ENCODE measurements at places on chromosomes 16 and 17.

DNA sequence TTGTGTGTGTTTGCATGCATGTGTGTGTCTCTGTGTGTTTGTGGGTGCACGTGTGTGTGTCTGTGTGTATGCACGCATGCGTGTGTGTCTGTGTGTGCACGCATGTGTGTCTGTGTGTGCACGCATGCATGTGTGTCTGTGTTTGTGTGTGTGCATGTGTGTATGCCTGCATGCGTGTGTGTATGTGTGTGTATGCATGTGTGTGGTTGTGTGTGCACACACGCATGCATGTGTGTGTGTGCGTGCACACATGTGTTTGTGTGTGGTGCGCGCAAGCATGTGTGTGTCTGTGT lies 239.9 kb upstream of the TNRC6C start:
- no peak for DNase-seq

GRCh38 chr16:60741810-60742209 lies 1294.4 kb downstream of the CDH8 start:
- no peak for DNase-seq

DNA sequence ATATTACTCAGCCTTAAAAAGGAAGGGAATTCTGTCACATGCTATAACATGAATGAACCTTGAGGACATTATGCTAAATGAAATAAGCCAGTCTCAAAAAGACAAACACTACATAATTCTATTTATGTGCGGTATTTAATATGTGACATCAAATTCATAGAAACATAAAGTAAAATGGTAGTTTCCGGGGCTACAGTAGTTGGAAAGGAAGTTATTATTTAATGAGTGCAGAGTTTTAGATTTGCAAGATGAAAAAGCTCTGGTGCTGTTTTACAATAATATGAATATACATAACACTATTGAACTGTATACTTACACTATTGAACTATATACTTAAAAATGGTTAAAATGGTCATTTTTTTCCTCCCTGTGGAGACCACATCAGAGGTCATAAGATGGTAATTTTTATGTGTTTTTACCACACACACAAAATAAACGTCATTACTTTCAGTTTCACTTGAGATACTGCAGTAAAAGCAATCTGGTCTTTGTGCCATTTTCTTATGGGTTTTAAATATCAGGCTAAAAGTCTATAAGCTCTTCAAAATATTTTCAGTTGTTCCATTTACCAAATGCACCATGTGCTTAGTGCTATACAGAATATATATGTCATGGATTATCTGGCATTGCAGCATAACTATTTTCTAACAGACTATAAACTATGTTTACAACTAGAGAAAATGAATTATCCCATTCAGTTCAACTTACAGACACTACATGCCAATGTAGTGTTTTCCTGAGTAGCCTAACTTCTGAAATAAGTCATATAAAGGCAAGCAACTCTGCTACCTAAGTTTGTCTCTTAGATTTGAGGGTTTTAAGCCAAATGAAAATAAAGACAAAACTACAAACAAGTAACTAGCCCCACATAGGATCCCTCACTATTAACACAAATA lies 90.9 kb downstream of the SPAG9 start:
- no peak for DNase-seq

DNA sequence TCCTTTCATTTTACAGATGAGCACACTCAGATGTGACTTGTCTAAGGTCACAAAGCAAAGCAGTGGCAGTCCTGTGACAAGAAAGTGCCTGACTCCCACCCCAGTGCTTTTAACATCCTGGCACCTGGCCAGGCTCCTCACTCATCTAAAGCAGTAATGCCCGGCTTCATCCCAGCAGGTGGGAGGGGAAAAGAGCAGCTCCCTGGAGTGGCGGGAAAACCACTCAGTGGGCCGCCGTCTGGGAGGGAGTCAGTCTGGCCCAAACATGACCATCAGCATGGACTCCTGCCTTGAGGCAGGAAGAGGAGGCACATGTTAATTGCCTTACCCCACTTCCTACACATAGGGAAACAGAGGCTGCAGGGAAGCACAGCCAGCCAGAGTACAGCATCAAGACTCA lies 2.6 kb downstream of the PCGF2 start:
- peak; percentile 43 for DNase-seq

GRCh38 chr16:78620291-78620690 lies 520.8 kb downstream of the WWOX start:
- no peak for DNase-seq

GRCh38 chr16:797686-798085 lies 2.8 kb downstream of the GNG13 start:
- no peak for DNase-seq

- DNase-seq: peak; percentile 93
Observed at GRCh38 chr17:78324391-78325075, 35.3 kb downstream of the SOCS3 start.

- no peak for DNase-seq
Observed at GRCh38 chr17:70476368-70476767, 307.0 kb downstream of the KCNJ2 start.

- DNase-seq: no peak
Observed at GRCh38 chr17:78875363-78876093, 27.5 kb downstream of the CEP295NL start.

GRCh38 chr17:44900894-44901293 lies 1.6 kb upstream of the EFTUD2 start:
- DNase-seq: no peak

- DNase-seq: peak; percentile 14
Observed at GRCh38 chr17:81334987-81335772, 40.1 kb upstream of the SLC38A10 start.

DNA sequence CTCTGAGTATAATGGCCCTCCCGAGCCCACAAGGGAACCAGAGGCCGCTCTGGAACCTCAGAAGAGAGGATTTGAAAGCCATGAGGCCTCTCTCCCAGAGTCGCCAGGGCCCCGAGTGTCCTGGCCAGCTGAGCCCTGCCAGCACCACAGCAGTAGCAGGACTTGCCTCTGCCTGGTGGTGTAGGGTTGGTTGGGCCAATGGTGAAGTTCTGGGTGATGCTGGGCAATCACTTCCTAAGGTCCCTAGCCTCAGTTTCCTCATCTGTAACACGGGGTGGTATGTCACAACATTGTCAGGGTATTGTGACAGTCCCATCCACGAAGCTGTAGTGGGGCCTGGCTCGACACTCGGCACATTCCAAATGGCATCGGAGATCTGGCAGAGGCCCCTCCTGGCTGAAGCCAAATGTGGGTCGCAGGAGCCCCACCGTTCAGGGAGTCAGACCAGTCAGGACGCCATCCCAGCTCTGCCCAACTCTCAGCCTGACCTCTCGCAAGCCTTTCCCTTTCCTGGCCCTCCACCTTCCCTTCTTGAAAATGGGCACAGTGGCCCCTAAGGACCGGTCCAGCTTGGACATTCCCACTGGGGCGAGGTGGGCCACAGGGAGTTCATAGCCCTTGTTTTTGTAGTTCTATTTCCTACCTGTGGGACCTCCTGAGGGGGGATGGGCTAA lies 1.7 kb downstream of the NATD1 start:
- no peak for DNase-seq

GRCh38 chr17:65297916-65298315 lies 160.7 kb downstream of the RGS9 start:
- no peak for DNase-seq

- DNase-seq: no peak
Observed at GRCh38 chr17:6163612-6164333, 93.6 kb downstream of the WSCD1 start.

GRCh38 chr17:82424001-82424862 lies 5.8 kb upstream of the OGFOD3 start:
- DNase-seq: no peak

GRCh38 chr16:84498859-84499620 lies 5.4 kb downstream of the MEAK7 start:
- no peak for DNase-seq

DNA sequence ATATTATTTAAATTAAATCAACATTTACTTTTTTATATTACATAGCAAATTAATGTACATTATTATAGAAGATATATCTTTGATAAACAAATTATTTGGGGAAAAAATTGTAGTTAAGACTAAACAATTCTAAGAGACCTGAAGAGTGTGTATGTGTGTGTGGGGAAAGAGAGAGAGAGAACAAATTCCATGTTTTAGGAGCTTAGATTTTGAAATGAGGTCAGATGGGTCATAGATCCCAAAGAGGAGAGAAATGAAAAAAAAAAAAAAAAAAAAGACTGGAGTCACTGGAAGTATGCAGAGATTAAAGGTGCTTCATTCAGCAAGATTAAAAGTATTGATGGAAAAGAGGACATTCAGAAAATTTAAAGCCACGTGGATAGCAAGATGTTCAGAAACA lies 206.8 kb downstream of the CNTNAP4 start:
- no peak for DNase-seq

DNA sequence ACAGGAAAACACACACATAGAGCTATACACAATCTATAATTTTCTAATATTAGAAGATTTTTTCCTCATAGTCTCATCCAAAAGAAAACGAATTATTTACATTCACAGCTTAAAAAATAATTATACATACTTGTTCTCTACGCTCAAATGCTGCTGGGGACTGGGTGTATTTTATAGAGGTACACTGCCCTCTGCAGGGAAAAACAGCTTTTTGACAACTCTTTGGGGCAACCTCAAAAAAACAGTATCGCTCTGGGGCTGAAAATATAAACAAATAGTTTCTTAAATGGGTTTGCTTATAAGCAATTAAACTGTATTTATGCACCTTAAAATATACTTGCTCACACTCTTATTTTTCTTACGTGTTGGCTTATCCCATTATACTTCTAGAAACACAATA lies 261.8 kb upstream of the PSMD7 start:
- DNase-seq: no peak

- DNase-seq: no peak
Observed at GRCh38 chr16:77955127-77955526, 67.2 kb upstream of the CLEC3A start.

- DNase-seq: no peak
Observed at GRCh38 chr17:72110942-72111318, 9.9 kb upstream of the SOX9 start.

DNA sequence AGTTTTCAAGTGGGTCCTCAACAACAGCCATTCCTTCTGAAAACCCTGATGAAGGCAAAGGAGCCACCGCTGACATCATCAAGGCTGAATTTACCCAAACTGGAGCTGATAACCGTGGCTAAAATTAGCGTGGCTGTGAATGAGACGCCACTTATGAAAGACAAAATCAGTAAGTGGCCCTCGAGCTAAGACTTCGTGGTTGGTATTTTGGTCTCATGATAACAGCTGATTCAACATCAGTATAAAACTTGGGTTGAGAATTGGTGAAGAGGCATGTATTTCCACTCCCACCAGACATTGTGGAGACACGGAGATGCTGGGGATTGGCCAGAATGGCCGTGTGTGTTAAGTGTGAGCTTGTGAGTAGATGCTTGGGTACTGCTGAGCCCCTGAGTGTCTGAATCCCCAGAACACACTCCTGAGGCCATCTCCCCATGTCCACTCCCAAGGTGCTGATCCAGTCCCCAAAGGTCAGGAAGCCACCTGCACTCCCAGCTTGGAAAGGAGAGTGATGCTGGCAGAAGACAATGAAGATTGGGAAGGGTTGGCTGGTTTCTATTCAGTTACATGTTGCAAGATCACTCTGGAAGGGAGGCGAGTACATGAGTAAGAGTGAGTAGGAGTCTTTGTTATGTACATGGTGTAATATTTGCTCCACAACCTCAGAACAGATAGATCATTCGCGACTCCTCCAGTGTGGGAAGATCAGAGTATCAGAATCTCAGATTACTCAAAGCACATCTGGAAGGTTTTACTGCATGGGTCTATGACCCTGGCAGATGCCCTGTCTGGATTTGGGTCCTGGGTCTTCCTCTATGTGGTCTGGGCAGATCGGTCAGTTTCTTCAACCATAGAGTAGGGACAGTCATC lies 207.7 kb downstream of the HS3ST3A1 start:
- no peak for DNase-seq

GRCh38 chr17:67353929-67354574 lies 12.3 kb downstream of the PSMD12 start:
- no peak for DNase-seq

DNA sequence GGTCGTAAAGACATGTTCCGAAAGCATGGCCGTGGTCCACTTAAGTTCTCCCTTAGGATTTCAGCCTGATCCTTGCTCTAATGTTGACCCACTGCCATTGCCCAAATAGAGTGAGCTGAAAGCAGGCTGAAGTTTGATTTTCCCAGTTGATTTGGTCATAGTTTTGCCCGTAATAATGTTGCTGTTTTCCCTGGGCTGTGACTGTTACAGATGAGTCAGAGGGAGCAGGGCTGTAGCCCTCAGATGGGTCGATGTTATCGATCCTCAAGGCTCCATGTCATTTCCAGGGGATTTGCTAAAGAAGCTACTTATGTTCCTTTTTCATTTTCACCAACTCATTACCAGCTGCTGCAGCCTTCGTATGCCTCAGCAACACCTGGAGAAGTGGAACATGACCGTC lies 169.0 kb upstream of the ZFHX3 start:
- no peak for DNase-seq

DNA sequence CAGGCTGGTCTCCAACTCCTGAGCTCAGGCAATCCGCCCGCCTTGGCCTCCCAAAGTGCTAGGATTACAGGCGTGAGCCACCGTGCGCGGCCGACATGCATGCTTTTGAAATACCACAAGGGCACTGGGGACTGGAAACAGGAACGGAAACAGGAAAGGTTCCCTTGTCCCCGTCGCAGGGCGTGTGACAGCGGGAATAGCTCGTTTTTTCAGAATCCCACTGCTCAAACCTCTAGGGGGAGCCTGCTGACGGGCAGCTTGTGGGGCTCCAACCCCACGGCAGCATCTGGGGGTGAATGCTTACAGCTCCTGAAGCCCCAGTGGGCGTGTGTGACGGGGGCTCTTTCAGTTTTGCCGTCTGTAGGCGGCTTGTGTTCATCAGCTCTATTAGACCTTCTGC lies 18.8 kb upstream of the ASGR2 start:
- peak; percentile 71 for DNase-seq

DNA sequence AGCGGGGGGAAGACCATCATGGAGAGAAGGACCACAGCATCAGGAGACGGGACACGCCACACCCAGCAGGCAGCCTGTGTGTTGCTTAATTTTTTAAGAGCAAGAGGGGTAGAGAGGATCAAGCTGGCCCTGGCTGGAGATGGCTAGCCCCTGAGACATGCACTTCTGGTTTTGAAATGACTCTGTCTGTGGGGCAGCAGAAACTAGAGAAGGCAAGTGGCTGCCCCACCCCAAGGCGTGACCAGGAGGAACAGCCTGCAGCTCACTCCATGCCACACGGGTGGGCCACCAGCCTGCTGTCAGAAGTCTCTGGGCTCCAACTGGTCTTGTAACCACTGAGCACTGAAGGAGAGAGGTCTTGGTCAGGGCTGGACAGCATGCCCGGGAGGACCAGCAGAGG lies 75.5 kb downstream of the SOCS1 start:
- DNase-seq: no peak

DNA sequence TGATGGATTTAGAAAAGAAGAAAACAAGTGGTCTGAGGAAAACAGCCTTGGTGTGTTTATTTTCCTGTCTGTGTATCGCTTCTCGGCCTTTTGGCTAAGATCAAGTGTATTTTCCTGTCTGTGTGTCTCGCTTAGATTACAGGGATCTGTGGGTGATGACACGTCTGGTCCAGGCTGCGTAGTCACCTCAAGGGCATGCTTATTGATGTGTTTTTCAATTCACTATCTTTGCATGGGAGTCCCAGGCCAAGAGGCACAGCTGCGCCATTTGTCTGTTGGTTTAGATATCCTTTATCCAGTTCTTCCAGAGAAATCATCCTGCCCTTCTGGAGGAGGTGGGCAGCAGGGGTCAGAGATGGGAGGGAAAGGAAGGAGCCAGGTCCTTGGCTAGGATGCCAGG lies 47.1 kb upstream of the STH start:
- no peak for DNase-seq

GRCh38 chr16:6124136-6124535 lies 1026.5 kb upstream of the EEF2KMT start:
- no peak for DNase-seq

- DNase-seq: no peak
Observed at GRCh38 chr16:9042964-9043680, 48.3 kb upstream of the HAPSTR1 start.

- DNase-seq: no peak
Observed at GRCh38 chr17:60769327-60769726, 91.7 kb downstream of the BCAS3 start.
